BE2C (cell line): ENCODE measurements at places on chromosomes 7 and 10.

DNA sequence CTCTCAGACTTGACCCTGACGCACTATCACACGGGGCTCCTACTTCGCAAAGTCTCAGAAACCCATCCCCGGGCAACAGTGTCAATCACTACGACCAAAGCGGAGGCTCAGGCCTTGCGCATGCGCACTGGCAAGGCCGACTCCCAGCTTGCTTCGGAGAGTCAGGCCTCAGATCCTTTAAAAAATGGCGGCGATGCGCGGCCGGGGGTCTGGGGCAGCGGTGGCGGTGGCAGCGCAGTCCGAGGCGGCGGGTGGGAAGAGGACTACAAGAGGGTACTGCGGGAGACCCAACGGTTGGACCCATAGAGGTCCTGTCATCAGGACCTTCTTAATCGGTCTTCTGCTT, 196.9 kb downstream of the ZNF716 start:
- DNase-seq = no peak

- DNase-seq = peak; percentile 40
Observed at GRCh38 chr10:110568055-110568735, 700 bp downstream of the SMC3 start.

- no peak for DNase-seq
Observed at GRCh38 chr7:152617056-152617455, 58.9 kb downstream of the XRCC2 start.

DNA sequence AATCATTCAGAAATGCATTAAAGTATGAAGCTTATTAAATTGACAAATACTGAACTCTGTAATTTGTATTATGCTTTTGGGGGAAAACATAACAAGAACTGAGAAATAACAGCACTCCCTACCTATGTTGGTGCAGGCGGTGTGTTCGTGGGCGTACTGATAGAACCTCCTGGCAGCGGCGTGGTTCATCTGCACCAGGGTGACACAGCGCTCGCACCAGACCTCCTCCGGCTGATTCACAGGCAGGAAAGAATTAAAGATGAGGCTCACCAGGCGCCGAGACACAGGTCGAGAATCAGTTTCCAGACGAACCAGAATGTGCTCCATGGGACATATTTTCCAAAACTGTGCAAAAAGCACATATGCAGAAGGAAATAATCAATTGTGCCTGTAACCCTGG, 40.2 kb downstream of the NCAPG2 start:
- DNase-seq = peak; percentile 63

DNA sequence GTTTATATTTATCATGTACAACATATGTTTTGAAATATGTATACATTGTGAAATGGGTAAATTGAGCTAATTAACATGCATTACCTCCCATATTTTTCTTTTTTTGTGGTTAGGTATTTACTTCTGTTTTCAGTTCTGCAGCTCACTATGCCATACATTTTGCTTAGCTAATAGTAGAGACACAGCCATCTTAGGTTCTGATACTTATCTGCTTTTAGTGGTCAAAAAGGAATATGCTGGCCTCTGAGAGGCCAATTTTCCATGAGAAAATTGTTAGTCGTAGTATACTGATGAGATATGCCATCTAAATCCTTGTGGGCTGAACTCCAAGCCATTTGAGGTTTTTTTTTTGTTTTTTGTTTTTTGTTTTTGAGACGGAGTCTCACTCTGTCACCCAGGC, 31.0 kb downstream of the SGPL1 start:
- no peak for DNase-seq

GRCh38 chr10:61179771-61180170, 235.8 kb upstream of the RHOBTB1 start:
- DNase-seq = no peak
